ENCODE measurements at places on chromosomes 1 and 21.

DNA sequence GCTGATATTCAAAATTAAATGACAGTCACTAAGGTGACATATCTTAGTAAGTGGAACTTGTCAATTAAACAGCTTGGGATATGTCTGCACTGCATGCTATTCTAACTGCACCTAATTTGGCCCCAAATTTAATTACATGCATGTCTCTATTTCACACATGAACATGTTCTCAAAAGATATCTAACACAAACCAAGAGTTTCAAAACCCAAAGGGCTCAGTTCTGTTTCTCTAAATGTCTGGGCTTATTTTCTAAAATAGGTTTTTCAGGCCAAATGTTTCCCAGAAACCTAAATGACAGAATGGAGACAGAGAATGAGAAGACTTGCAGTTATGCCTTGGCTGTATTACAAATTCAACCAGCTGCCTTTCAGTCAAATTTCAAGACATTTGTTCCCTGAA is 11.3 kb downstream of the RAB29 start:
- DNase-seq: no peak

GRCh38 chr1:227788271-227789083 is 27.0 kb upstream of the PRSS38 start:
- DNase-seq: peak; percentile 45

DNA sequence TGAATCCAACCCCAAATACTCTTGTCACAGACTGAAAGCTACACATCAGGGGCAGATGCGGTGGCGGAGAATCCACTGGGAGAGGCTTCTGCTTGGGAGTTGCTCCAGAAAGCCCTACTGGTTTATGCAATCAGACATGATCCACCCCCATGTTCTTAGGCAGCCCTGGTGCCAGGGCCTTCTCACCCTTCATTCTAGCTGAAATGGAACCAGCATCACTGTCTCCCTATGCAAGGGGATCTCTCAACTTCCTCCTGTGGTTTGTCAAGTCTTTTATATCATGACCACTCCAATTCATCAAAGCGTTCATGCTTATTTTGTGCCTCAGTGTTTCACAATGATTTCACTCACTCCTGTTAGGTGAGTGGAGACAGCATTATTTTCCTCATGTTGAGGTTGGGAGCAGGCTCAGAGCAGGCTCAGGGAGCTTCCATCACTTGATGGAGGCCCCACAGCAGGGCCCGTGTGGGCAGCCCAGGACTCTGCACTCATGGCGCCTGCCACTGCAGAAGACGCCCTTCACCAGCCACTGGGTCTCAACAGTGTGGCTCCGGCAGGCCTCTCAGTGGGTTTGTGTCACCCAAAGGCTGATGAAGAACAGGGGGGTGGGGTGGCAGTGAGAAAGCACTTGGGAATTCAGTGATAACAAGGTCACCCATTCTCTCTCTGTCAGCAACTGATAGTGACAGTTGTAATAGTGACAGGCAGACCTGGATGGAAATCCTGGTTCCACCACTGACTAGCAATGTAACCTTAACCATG is 67.1 kb downstream of the CD58 start:
- no peak for DNase-seq

GRCh38 chr1:63223426-63223825 is 98.9 kb upstream of the FOXD3 start:
- DNase-seq: no peak

- no peak for DNase-seq
Observed at GRCh38 chr1:107879346-107879745, 85.6 kb downstream of the VAV3 start.

DNA sequence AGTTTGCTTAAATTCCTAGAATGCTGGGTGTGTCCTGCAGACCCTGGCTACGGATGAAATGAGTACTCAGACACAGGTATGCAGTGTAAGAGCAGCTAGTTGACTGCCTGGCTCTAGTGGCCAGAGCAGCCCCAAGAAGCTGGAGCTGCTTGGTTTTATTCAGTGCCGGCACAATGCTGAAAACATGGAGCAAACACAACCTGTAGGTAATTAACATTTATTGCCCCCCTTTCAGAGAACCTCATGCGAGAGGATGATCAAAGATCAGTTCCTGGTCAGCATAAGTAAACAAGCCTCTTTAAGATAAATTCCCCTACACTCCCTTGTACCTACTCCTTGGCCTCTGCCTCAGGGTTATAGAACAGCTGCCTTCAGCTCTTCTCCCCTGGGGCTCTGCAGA is 43.2 kb downstream of the MRPS6 start:
- DNase-seq: no peak

DNA sequence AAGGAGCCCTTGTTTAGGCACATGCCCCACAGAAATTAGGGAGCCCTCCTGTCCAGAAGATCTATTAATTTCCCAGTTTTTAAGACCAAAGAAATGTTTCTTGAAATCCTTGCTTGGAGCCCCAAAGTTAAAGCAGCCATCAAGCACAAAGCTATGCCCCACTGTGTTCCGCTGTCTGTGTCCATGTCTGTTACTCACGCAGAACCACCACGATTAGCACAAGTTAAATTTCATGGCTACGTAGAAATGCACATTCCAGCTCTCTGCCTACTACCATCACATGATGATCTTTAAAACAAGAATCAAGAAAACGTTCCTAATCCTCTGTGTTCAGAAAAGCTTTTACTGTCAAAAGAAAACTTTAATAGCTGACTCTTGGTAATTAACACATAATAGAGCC is 238.5 kb downstream of the RERE start:
- DNase-seq: no peak

DNA sequence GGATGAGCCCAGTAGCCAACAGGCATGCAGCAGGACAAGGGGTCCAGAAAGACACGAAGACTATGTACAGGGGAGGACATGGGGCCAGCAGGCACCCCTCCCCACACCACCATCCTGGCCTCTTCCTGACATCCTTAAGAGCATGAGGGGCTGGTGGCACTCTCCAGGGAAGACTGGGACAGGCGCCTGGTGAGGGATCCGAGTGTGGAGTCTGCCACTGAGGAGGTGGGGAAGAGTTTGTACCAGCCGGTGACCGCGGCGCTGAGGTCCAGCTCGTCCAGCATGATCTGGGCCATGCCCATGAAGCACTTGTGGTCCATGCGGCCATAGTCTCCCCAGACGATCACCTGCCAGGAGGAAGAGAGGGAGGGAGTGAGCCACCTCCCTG is 39.1 kb downstream of the RIMS3 start:
- DNase-seq: no peak

DNA sequence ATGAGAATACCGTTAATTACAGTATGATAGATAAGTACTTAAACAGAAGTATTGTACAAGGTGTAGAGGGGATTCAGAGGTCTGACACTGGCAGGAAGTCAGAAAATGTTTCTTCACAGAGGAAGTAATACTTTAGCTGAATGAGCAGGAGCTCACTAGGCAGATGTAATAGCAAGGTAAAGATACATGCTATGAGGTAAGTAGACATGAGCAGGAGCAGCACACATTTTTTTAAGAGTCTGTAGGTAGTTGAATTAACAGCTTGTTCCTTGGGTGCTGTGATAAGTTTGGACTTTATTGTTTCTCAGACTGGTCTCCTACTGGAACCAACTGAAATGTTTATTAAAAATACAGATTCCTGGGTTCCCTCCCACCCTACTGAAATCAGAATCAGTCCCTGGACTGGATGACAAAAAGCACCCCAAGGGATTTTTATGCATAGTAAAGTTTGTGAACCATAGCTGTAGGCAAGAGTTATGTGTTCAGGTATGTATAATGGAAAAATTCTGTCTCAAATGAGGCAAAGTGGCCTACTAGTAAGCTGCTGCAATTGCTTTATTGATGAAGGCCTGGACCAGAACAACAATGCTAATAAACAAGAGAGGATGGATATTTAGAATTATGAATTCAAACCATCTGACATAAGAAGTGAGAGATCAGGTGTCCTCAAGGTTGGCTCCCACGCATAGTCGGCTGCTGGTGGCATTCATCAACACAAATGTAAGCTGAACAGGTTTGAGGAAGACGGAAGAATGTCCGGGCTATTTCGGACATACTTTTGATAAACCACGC is 902 bp downstream of the AP4B1 start:
- DNase-seq: no peak

DNA sequence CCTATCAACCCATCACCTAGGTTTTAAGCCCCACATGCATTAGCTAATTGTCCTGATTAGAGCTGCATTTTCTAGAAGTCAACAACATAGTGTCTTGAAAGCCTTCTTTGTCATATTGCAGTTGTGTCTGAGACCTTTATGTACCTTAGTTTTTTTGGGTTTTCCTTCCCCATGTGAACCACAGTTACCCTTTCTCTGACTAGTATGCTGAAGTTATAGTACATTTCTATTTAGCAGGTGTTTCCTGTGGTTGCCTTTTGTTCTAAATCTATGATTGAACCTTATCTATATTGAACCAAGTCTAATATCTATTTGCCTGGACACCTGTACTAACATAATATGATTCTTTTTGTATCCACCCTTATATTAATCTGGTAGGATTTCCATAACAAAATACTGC is 135.6 kb downstream of the ST6GALNAC3 start:
- DNase-seq: no peak

DNA sequence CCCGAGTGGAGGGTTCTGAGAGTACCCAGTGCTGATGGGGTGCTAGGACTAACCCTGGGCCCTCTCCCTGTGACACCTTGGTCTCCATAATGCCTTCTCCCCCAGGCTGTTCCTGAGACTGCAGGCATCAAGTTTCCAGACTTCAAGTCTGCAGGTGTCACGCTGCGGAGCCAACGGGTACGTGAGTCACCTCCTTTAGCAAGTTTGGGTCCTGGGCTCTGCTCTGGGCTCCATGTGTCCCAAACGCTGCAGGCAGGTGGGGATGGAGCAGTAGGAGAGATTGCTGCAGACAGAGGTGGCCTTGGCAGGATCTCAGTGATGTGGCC is 6.0 kb downstream of the DMAP1 start:
- no peak for DNase-seq

- DNase-seq: no peak
Observed at GRCh38 chr1:218666263-218666662, 321.1 kb downstream of the TGFB2 start.

- DNase-seq: no peak
Observed at GRCh38 chr1:33393524-33393923, 37.4 kb downstream of the PHC2 start.

DNA sequence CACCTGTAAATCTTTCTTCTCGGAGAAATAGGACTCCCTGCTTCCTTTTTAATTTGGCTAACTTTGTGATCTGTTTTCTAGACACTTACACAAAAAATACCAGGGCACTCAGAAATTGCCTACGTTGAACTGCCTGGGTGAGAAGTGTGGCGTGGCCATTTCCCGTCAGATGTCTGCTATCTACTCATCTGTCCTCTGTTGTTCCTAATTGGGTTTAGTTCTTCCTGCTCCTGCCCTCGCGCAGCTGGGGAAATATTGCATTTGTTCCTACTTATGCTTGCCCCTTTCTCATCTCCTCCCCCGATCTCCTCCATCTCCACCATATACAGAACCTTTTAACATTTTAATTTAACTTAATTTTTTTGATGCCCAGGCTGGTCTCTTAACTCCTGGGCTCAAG is 55.1 kb downstream of the CD58 start:
- no peak for DNase-seq

- DNase-seq: no peak
Observed at GRCh38 chr1:173451981-173452380, 25.2 kb upstream of the PRDX6 start.

GRCh38 chr1:173479649-173480048 is 2.5 kb downstream of the PRDX6 start:
- no peak for DNase-seq

DNA sequence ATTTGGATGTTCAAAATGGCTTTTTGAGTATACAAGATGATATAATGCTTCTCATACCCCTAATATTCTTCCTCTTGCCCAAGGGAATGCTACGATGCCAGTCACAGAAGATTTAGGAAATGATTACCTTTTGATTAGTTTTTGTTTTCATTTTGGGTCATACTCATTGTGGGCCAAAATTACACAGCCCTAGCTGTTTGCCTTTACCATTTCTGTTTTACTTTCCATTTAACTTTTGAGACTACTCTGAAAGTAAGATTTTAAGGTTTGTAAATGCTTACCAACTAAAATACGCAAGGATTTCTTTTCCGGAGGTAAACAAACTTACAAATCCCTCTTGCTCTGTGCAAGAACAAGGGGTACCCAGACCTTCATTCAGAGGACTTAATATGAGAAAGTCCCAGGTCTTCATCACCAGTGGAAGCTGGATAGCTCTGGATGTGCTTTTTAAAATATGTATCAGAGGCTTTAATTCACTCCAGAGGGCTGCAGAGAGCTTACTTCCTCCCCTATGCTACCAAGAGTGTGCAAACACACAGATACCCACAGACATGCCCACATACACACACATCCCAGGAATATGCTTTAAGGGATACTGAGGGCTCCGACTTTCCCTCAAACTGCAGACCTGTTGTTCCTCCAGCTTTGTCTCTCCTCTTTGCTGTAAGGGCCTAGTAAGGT is 631.4 kb downstream of the SMYD3 start:
- no peak for DNase-seq

DNA sequence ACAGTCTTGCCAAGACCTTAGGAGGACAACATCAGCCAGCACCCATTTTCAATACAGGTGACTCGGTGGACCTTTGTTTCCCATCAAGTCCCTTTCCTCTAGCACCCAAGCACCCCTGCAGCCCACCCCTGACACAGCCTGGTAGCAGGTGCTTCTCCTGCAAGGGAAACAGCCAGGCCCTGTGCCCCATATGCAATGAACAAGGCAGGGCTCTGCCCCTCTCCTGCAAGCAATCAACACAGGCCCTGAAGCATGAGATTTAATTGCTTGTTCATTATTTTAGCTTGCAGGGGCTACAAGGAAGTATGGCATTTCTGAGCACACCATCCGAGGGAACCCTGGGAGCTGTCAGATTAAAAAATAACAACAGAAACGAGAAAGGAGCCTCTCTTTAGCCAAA is 35.4 kb downstream of the TCP10L start:
- DNase-seq: no peak

DNA sequence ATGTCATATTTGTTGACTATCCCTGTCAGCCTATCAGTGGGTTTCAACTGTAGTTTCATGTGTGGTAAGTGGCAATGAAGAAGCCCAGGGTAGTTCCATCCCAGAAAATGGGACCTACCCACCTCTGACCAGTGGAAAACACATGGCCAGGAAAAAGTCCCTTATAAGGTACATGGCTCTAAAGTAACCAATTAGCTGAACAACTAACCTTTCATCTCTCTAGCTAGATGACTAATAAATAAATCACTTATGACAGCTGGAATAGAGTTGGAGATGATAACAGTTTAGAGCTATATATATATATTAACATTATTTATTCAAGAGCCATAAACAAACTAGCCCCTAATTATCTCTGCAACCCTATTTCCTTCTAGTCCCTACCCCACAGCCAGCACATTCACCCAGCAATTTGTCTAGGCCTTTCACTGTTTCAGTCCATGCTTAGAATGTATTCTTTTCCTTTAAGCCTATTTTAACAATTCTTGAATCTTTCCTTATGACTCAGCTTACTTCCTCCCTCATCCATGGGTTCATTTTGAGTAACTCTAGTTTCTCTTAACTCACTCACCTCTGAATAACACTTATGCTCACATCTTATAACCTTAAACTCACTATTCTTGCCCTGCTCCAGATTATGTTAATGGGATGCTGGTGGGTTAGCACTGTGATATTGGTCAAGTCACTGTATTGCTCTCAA is 83.7 kb downstream of the TNFSF18 start:
- no peak for DNase-seq

All from right forelimb (tissue), 1 donor.